ENCODE measurements at places on chromosomes 7 and 10.
A peak's percentile ranks its signal among the peaks of the same experiment; 100 is the strongest.

- DNase-seq: no peak
Measured at GRCh38 chr10:101183458-101184183, 45.6 kb downstream of the LBX1 start.

- no peak for DNase-seq
Measured at GRCh38 chr10:21169271-21169670, 272.2 kb upstream of the NEBL start.

GRCh38 chr10:116141855-116142254 is 131.2 kb downstream of the GFRA1 start:
- DNase-seq: no peak

DNA sequence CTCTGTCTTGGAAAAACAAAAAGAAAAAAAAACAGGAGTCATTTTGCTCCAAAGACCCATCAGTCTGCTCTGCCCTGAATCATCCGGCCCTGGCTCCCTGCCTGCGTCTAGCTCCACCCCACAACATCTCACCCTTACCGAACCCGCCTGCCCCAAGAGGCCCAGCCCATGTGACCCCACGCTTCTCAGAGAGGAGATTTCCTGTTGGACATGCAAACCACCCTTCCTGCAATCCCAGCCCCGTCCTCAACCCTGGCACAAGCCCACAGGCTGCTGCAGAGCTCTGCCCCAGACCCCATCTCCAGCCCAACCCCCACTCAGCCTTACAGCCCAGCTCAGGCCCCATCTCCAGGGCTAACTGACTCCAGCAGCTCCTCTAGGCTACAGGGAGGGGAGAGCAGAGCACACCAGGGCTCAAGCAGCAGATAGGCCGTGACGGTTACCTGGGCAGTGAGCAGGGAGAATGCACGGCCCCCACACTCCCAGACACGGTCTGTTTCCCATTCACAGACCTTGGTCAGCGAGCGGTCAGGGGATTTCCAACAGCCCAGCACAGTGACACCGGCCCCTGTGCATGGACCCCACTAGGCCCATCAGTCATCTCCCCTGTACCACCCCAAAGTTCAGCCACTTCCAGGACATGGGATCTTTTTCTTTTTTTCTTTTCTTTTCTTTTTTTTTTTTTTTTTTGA is 69.9 kb upstream of the GTF2I start:
- peak; percentile 32 for DNase-seq

DNA sequence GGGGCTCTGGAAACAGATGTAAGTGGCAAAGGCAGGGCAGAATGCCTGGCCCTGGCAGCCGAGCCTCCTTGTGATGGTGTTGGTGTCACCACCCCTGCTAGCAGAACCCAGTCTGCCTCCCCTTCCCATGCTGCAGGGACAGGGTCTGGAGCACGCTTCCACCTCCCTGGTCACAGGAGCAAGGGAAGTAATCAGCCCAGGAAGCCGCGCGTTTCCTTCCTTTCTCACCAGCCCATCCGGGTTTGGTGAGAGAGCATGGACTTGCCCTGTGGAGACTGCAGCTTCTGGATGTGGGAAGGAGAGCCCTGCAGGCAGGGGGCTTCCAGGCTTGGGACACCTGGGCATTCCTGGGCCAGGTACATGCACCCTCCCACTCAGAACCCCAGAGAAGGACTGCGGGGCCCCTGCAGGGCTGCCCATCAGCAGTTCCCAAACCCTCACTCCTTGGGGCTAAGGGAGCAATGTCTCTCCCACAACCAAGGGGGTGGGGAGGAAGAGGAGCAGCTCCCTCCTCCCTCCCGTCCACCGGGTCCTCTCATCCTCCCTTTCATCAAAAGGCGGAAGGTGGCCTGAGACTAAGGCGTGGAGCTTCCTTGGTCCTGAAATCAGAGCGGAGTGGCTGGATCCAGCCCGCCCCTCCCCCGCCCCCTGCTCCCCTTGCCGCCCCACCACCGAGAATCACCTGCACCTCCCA is 1.8 kb downstream of the MMRN2 start:
- DNase-seq: no peak

DNA sequence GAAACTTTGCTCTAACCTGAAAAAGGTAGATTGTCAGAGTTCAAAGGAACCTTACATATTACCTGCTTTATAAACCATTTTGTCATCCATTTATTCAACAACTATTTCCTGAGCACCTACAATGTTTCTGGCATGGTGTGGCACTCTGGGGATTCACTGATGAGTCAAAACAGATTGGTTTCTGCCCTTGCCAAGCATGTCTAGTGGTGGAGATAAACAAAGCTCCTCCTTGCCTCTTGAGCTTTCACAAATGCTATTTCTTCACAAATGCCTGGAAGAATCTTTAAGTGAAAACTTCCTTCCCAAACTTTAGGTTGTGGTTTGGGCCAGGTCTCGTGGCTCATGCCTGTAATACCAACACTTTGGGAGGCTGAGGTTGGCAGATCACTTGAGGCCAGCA is 85.1 kb upstream of the RELN start:
- no peak for DNase-seq

- DNase-seq: no peak
Measured at GRCh38 chr7:36473454-36474282, 84.0 kb downstream of the ANLN start.

GRCh38 chr7:4461531-4461930 is 220.6 kb upstream of the FOXK1 start:
- DNase-seq: no peak

DNA sequence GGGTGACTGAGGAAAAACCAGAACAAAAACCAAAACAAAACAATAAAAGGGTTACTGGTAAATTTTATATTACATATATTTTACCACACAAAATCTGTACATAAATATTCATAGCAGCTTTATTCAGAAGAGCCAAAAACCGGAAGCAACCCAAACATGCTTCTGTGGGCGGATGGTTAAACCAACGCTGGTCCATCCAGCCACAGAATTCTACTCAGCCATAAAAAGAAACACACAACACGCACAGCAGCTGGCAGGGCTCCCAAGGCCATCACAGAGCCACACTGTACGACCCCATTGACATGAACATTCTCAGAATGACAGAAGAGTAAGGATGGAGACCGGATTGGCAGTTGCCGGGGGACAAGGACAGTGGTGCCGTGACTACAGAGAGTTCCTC is 83.6 kb downstream of the PROSER2 start:
- no peak for DNase-seq

DNA sequence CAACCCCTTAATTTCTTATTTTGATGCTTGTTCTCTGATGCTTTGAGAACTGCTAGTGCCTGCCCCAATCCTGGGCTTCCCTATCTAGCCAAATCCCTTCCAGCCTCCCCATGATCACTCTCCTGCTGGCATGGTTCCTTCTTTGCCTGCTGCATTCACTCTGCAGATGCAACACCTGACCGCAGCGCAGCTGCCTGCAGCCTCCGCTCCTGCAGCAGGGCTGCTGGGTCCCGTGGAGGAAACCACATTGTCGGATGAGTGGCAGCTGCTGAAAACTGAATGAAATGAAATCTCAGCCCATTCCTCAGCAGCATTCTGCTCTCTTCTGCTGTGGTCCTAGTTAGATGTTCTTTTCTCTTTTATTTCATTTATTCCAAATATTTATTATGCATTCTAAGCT is 320.3 kb downstream of the CCDC3 start:
- no peak for DNase-seq

GRCh38 chr7:70660154-70660818 is 471.7 kb upstream of the GALNT17 start:
- DNase-seq: no peak

GRCh38 chr10:71135236-71135635 is 77.1 kb upstream of the UNC5B start:
- DNase-seq: no peak

DNA sequence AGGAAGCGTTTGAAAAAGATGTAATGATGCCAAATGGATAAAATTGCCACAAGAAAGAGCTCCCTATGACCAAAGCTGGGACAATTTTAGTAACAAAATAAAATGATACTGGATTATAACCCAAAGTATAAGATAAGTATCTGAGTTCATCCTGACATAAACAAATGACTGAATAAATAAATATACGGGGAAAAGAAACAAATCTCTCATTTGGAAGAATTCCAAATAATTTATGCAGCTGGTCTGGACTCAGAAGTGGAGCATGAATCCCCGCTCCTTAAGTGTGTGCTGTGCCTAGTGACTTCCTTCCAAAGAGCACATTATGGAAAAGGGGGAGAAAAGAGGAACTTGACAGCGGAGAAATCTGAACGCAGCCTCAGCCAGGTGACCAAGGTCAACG is 186.2 kb downstream of the RAMP3 start:
- DNase-seq: no peak

DNA sequence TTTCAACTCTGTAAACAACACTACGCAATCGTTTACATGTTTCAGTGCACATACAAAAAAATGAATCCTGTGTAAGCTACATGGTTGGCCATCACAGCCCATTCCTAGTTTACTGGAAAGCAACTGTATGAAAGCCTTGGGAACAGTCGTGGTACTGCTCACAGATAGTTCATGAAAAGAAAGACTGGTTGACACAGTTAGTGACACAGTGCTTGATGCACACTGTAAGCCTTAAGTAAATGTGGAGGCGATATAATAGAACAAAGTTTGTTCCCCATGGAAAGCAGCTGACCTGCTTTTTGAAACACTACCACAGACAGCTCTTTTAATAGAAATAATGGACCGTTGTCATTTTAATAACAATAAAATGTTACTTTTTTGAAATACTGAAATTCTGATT is 5.1 kb downstream of the CACNA2D1 start:
- no peak for DNase-seq

- DNase-seq: no peak
Measured at GRCh38 chr10:27147701-27148100, 6.5 kb downstream of the YME1L1 start.

DNA sequence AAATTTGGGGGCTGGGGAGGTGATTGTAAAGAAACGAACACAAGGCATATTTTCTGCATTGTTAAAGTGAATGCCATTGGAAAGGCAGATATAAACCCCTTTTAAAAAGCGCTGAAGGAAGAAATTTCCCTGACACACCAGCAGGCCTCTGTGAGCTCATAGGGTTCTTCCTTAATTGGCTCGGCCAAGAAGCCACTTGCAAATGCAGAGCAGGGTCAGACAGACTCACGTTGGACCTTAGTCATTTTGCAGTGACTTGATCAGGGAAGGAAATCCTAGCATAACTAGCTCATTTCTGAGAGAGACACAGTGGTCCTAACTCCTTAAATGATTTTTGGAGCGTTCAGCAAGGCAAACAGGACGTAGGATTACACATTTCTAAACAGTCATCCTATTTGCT is 1461.4 kb downstream of the GATA3 start:
- DNase-seq: no peak

DNA sequence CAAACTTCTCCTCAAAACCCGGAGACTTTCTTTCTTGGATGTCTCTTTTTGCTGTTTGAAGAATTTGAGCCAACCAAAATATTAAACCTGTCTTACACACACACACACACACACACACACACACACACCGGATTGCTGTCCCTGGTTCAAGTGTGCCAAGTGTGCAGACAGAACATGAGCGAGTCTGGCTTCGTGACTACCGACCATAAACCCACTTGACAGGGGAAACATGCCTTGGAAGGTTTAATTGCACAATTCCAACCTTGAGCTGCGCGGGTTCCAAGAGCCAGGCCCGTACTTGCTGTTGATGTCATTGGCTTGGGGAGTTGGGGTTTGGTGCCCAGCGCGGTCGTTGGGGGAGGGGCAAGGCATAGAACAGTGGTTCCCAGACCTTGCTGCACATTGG is 1.7 kb downstream of the EGFR start:
- no peak for DNase-seq

- no peak for DNase-seq
Measured at GRCh38 chr7:92460510-92460909, 13.2 kb downstream of the GATAD1 start.

DNA sequence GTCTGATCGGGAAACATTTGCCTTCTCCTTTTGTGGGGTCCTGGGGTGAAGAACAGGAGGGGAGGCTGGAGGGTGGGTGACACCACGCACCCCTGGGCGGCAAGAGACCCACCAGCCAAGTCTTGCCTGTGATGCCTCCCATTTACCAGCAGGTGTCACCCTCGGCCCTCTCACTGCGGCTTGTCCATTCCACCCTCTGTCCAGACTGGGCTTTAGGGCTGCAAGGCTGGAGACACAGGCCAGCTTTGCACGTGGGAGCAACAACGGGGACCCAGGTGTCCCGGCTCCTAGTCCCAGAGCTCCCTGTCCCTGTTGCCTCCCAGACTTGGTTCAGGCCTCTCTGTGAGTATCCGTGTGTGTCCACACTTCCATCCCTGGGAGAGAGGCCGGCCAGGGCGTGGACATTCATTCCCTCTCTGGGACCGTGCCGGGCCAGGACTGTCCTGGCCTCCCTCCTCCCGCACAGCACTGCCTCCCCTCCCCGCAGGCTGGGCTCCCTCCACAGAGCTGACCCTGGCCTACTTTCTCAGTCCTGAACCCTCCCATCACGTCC is 36.2 kb upstream of the GTF2IRD1 start:
- DNase-seq: peak; percentile 21

DNA sequence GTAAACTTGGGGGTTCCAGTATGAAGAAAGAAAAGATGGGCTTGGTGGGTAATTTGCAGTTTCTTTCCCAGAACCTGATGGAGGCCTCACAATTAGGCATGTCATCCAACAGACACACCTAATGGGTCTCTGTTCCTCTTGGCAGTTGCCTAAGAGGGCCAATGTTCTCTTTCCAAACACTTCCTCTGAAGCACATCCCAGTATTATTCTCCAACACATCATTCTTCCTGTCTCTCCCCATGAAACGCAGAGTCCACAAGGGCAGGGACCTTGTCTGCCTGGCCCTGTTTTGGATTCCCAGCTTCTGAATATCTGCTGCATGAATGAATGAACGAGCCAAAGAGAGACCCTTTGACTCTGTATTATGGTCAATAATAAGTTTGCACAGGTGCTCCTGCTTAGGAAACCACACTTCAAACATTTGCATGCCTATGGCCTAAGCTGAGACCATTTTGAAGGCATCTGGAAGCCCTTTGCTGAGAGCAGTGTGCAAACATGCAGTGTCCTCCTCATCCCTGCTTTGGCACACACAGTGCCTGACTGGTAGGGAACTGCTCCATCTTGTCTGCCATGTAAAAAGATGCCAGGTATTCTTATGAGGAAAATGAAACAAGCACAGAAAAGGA is 100.9 kb upstream of the CHST15 start:
- DNase-seq: no peak

DNA sequence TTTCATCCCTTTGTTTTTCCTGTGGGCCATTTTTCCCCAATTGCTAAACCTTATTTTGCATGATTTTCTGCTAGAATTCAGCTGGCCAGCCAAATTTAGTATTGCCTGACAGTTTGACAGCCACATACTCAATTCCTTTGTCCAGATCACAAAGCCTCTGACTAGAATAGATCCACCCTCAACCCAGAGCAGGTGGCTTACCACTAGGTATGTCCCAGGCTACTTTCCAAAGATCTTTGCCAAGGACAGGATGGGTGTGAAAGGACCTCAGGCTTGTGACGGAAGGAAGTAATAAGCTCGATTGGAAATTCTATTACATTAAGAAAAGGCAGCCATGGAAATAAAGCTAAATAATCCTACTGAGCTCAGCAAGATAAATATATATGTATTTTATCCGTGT is 50.6 kb upstream of the AGK start:
- DNase-seq: no peak

All from C1 segment of cervical spinal cord (tissue), 14 donors.